ENCODE measurements at places on chromosomes 7 and 10. TPM values are rescaled to one million over a fixed set of nuclear protein-coding genes. Genes with fewer than 3 reads are reported as not detected.

Gene LFNG
- 14.0 TPM for total RNA-seq

Gene PALD1
- total RNA-seq = 11.5 TPM

GRCh38 chr10:119370111-119370741 lies 162.9 kb downstream of the GRK5 start:
- H3K27ac ChIP-seq = no peak overlapping the region
- no peak for DNase-seq
- H3K36me3 ChIP-seq = no peaks in the 10 kb centered on the region
- H3K27me3 ChIP-seq = no peaks in the 10 kb centered on the region
- H3K4me1 ChIP-seq = no peaks in the 10 kb centered on the region
- H3K4me3 ChIP-seq = no peak overlapping the region

DNA sequence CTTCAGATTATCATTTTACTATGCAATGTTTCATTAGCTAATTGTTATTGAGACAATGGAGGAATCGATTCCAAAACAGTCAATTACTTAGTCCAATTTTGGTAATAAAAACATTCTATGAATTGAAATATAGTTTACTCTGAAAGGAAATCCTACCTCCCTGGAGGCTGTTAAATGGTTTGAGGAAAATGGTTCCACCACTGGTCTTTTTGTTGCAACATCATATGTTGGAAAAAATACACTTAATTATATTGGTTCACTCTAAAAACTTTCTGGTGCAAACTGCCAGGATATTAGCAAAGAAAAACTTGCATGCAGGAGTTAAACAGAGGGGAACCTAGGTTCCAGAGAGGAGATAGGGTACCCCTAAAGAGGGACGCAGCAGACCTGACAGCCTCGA lies 267.3 kb upstream of the LYZL1 start:
- H3K36me3 ChIP-seq = no peaks in the 10 kb centered on the region
- H3K27ac ChIP-seq = no peak overlapping the region
- no peaks in the 10 kb centered on the region for H3K4me1 ChIP-seq
- H3K27me3 ChIP-seq = no peaks in the 10 kb centered on the region
- H3K4me3 ChIP-seq = no peak overlapping the region

GRCh38 chr10:48444861-48445841 lies 138.7 kb downstream of the MAPK8 start:
- no peak overlapping the region for H3K4me3 ChIP-seq
- no peaks in the 10 kb centered on the region for H3K4me1 ChIP-seq
- DNase-seq = peak; percentile 62
- H3K36me3 ChIP-seq = no peaks in the 10 kb centered on the region

DNA sequence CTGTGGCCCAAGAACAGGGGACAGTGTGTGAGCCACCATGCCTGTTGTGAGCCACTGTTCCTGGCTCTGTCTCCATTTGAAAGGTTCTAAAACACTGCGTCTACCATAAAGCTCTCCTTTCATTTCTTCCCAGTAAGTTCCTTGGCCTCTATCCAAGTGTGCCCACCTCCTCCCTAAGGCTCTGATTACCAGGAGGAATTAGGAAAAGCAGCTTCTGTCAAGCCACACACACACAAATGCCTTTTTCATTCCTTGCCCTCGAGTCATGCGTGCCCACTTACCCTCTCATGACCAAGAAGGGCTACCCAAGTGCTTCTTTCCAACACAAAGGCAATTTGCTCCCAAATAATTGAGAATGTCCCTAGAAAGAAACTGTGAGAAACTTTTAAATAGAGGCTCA lies 70.8 kb upstream of the PARD3 start:
- H3K4me3 ChIP-seq = no peak overlapping the region
- H3K4me1 ChIP-seq = no peaks in the 10 kb centered on the region
- H3K27ac ChIP-seq = no peak overlapping the region
- no peaks in the 10 kb centered on the region for H3K36me3 ChIP-seq
- no peak for DNase-seq

DNA sequence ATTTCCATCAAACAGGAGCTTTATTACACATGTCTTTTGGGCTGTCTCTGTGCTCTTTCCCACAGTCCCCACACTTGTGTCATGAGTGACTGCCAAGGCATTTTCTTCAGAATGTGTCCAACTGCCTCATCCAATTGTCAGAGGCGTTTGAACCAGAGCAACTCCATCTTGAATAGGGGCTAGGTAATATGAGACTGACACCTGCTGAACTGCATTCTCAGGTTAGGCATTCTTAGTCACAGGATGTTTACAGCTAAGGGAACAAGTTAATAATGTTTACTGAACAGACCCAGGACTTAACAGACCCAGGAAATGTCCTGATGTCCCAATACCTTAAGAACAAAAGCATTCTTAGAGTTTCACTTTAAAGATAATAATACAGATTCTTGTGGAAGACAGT lies 595.5 kb downstream of the REEP3 start:
- DNase-seq = no peak
- no peaks in the 10 kb centered on the region for H3K36me3 ChIP-seq
- no peaks in the 10 kb centered on the region for H3K27me3 ChIP-seq

GRCh38 chr7:135238112-135238744 lies 4.6 kb downstream of the STRA8 start:
- no peak overlapping the region for H3K27ac ChIP-seq
- no peak for DNase-seq
- no peaks in the 10 kb centered on the region for H3K4me1 ChIP-seq
- H3K27me3 ChIP-seq = no peaks in the 10 kb centered on the region

DNA sequence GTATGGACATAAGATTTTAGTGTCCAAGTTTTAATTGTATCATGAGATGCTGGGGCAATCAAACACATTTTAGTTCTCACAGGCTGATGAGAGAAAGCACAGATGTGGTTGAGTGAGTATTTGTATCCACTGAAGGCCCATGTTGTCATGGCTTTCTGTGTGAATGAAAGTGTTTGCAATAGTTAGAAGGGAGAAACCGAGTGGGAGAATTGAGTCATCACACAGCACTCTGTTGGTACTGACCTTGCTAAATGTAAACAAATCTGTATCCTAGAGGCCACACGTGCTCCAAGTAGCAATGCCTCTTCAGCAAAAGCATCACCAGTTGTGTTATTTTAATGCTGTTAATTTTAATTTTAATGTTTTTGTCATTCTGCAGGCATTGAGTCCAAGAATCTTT lies 121.2 kb downstream of the EMX2 start:
- no peaks in the 10 kb centered on the region for H3K27me3 ChIP-seq
- H3K4me1 ChIP-seq = no peaks in the 10 kb centered on the region
- DNase-seq = no peak
- no peak overlapping the region for H3K4me3 ChIP-seq
- no peak overlapping the region for H3K27ac ChIP-seq

- no peaks in the 10 kb centered on the region for H3K4me1 ChIP-seq
- H3K27ac ChIP-seq = no peak overlapping the region
- H3K36me3 ChIP-seq = no peaks in the 10 kb centered on the region
These were observed 364.2 kb downstream of the SUGCT start for GRCh38 chr7:40498924-40499510.

All from aorta (tissue), 5 donors.